ENCODE measurements at places on chromosomes 4 and X.

DNA sequence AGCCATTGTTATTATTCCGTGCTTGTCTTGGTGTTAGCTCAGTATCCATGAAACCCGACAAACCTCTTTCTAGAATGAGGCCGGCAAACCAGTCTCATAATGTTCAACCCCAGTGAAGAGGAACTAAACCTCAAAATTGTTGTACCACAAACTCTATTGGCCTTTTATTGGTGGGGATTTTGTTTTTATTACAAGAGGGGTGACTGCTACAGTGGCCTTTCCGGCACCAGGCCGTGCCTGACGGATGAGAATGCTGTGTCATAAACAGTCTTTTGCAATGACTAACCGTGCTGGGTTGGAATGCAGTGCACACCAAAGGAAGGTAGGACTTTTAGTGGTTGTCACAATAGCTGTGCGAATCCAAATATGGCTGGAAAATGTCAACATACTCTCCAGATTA, 60.8 kb downstream of the SHROOM2 start:
- no peak for DNase-seq

DNA sequence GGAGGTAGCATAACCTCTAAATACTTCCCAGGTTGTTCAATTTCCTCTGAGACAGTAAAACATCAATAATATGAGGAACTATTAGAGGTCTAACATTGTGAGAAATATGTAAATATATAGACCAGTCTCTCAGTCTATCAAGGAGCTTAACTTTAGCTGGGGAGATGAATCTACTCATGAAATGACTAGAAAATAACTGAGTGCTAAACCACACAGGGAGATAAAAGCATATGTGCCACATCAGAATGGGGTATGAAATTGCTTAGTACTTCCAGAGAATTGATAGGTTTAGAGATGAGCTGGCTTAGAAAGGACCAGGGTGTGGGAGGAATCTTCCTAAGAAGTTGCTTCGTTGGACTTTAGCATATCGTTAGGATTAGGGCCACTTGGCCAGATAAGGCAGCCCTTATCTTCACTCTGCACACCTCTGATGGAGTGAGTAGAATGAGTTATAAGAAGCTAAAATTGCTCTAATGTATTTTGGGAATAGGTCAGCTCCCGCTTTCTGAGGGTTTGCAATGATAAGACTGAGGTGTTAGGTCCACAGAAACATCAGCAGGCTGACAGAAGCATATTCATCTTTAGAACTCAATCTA, 299.2 kb downstream of the UNC5C start:
- DNase-seq, result no peak

DNA sequence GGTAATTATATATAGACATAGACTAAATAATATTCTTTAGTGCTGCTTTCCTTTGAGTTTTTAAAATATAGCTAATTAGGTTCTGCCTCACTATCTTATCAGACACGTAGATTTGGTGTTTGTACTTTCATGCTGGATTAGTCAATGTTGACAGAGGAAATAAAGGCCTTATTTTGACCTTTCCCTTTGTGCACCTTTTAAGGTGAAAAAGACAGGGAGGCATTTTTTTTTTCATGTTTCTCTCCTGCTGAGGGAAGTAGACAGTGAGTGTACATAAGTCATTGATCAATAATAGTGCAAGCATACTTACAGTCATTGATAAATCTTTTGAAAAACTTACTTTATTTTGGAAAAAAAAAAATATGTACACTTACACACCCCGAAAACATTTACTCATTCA, 467.8 kb downstream of the GRXCR1 start:
- DNase-seq, result no peak

DNA sequence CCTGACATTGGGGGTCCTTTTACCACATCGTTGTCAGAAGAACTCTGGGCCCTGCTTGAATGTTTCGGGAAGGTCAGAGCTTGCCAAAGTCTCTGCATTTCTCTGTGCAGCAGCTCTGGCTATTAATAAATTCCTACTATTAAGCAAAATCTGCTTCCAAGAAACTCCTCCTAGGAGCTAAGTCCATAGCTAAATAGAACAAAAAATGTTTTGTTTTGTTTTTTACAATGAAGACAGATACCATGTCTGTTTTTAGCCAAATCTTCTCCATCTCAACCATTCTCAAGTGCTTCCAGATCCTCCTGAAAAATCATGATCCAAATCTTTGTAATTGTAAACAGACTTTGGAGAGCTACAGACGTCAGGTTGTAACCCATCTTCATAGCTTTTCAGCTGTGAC, 161.6 kb downstream of the SPATA18 start:
- DNase-seq, result no peak

- DNase-seq, result no peak
These were observed 126.8 kb upstream of the APOOL start for GRCh38 chrX:84876876-84877275.

GRCh38 chr4:81592701-81593100, 121.0 kb upstream of the RASGEF1B start:
- no peak for DNase-seq

GRCh38 chr4:149784018-149784417, 31.6 kb downstream of the IQCM start:
- no peak for DNase-seq

GRCh38 chrX:84108584-84108983, 79.4 kb downstream of the RPS6KA6 start:
- DNase-seq, result no peak

GRCh38 chr4:185464887-185465286, 6.6 kb downstream of the CCDC110 start:
- DNase-seq, result no peak
